ENCODE measurements at places on chromosomes 2 and 18.

DNA sequence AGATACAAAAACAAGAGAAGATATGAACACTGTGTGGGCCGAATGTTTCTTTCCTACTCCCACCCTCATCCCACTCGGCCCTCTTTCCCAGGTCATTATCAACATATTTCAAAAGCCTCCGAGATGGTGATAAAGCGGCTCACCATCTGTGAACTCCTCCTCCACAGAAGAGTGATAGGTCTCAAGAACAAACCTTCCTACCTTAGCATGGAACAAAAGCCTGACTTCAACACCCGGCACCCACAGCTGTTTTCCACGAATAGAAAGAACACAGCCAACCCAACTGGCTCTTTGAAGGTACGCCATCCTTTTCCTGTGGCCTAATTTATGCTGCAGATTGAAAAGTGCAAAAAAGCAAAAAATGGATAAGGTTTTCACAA lies 28.8 kb downstream of the BCL2 start:
- no peak for DNase-seq

- no peak for DNase-seq
Observed at GRCh38 chr2:239365071-239365781, 35.6 kb downstream of the HDAC4 start.

GRCh38 chr2:67641312-67642045 lies 244.3 kb downstream of the ETAA1 start:
- DNase-seq = no peak

GRCh38 chr2:118875318-118875717 lies 27.9 kb upstream of the EN1 start:
- DNase-seq = no peak

DNA sequence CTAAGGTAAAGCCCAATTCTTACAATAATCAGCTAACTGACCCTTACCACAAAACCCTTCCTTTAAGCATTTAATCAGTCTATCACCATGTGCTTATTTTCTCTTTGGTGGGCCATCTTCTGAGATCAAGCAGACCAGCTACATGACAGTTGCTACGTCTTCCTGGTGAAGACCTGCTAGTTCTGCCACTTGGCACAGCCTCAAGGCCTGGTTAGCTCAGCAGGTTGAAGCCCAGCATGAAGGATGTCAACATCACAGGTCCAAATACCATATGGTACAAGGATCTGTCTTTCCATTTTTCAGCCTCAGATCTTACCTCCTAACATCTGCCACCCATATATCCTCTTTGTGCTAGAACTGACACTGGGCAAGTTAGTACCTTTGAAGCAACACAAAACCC lies 636.9 kb downstream of the LRP1B start:
- DNase-seq = no peak

DNA sequence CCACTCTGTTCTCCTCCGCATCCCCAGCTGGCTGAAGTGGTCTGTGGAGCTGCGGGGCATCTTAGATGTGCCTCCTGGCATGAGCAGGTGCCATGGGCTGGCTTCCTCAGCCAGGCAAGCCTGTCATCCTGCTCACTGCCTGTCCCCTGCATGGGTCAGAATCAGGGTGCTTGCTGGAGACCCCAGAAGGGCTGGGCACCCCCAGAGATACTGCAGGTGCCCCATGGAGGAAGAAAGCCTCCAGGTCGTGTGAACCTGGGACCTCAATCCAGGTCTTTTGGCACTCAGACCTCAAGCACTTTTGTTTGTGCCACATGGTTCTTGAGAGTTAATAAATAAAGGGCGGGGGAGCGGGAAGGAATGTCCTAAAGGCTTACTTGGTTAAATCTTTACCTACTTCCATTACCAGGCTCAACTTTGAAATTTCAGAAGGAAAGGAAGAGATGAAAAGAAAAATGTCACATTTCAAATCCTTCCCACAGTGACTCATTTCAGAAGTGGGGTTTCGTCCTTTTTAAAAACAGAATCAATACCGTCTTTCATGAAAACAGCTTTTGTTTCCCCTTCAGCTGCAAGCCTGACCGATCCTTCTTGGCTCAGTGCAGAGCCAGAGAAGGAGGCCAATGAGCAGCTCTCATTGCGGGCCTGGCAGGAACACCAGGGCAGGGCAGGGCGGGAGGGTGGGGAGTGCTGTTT lies 69.9 kb downstream of the RHOB start:
- DNase-seq = peak; percentile 36

- peak; percentile 83 for DNase-seq
Observed at GRCh38 chr2:42342061-42342794, 18.8 kb downstream of the COX7A2L start.

GRCh38 chr2:128347701-128348539 lies 29.3 kb upstream of the HS6ST1 start:
- peak; percentile 86 for DNase-seq

DNA sequence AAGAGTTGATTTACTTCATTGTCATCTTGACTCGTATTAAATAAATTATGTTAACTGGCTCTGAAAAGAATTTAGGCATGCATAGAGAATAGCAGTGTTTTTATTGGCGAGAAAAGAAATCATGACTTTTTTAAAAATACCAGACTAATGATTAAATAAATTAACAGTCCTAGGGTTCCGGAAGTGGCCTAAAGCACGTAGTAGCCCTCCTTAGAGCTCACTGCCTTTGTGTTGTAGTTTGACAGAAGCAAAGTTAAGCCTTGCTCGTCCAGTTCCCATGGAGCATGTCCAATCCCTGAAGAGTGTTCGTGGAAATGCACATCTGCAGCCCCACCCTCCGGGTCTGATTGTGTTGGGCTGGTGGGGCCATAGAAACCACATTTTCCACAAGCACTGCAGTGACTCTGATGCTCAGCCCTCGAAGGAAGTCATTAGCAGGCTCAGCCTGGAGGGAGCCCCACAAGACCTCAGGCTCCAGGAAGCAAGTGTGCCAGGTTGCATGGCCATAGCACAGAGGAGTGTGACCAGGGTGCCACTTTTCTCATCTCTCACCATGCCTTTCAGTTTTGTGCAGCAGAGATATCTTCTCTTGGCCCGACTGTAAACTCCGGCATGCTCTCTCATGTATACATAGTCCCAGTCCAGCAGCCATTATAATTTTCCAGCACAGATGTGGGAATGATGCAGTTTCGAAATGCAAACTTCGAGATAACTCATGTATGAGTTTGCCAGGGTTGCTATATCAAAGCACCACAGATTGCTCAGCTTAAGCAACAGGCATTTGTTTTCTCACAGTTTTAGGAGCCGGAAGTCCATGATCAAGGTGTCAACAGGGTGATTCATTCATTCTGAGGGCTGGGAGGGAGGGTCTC lies 188.6 kb upstream of the SH3BP4 start:
- peak; percentile 46 for DNase-seq

DNA sequence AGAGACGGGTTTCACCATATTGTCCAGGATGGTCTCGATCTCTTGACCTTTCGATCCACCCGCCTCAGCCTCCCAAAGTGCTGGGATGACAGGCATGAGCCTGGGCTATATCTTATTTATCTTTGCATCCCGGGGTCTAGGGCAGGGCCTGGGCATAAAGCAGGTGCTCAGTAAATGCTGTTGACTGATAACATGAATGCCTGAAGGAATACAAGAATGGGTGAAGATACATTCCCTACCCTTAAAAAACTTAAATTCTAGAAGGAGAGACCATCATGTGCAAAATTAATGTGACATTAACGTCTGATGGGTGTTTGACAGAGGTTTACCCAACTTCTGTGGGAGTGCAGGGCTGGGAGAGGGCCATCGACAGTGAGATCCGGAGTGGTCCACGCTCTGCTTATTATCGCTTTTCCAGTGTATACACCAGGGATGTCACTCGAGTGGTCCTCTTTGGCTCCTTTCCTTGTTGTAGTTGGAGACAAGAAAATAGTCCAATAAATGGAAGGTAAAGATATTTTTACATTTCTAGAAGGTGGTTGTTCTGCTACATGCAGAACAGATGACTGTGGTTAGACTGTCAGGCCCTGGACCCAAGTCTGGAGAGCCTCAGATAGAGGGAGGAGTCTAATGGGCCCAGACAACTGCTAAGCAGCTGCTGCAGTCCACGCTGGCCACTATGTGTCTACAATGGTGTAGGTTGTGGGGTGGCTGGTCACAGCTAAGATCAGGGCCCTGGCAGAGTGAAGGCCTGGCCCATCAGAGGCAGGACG lies 131.7 kb downstream of the MYCN start:
- no peak for DNase-seq

GRCh38 chr2:155427470-155427869 lies 729.0 kb downstream of the KCNJ3 start:
- no peak for DNase-seq

- no peak for DNase-seq
Observed at GRCh38 chr18:64710105-64710861, 561.4 kb upstream of the LINC00305 start.
